ENCODE measurements at places on chromosomes 4 and X.

DNA sequence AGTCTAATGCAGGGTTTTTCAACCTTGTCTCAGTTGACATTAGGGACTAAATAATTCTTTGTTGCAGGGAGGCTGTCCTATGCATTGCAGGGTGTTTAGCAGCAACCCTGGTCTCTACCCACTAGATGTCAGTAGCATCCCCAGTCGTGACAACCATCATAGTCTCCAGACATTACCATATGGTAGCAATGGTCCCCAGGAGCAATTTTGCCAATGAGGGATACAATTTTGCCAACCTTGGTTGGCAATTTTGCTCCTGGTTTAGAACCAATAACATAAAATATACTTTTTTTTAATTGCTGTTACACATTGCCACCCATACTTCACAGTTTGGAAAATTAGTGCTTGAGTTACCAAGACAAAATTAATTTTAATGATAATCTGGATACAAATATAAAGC lies 6.0 kb downstream of the EREG start:
- peak; percentile 38 for DNase-seq

DNA sequence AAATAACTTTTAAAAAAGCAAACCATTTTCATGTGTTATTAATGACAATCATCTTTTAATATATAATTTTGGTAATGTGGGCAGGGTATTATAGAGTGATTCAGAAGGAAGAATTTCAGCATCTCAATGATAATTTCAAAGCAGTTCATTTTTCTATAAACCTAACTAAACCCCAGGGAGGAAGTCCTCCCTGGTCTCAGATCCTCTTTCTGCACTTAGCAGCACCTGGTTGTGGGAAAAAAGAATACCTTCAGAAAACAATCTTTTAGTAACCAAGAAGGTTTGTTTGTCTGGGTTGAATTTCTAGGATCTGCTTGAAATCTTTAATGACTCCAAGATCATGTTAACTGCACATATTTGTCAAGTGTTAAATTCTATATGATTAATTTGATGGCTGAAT lies 29.9 kb downstream of the DKK2 start:
- no peak for DNase-seq

GRCh38 chrX:56623316-56623715 lies 59.9 kb downstream of the UBQLN2 start:
- no peak for DNase-seq

GRCh38 chrX:138775517-138775916 lies 64.0 kb upstream of the FGF13 start:
- peak; percentile 1 for DNase-seq

DNA sequence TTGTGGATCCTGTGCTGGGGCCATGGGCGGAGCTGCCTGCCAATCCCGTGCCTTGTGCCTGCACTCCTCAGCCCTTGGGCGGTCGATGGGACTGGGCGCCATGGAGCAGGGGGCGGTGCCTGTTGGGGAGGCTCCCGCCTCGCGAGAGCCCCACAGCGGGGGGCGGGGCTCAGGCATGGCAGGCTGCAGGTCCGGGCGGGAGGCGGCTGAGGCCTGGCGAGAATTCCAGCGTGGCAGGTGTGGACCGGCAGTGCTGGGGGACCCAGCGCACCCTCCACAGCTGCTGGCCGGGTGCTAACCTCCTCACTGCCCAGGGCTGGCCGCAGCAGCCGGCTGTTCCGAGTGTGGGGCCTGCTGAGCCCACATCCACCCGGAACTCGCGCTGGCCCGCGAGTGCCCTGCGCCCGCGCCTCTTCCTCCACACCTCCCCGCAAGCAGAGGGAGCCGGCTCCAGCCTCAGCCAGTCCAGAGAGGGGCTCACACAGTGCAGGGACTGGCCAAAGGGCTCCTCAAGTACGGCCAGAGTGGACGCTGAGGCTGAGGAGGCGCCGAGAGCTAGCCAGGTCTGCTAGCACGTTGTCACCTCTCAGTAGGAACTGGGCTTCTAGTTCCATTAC lies 85.9 kb downstream of the GBA3 start:
- no peak for DNase-seq

DNA sequence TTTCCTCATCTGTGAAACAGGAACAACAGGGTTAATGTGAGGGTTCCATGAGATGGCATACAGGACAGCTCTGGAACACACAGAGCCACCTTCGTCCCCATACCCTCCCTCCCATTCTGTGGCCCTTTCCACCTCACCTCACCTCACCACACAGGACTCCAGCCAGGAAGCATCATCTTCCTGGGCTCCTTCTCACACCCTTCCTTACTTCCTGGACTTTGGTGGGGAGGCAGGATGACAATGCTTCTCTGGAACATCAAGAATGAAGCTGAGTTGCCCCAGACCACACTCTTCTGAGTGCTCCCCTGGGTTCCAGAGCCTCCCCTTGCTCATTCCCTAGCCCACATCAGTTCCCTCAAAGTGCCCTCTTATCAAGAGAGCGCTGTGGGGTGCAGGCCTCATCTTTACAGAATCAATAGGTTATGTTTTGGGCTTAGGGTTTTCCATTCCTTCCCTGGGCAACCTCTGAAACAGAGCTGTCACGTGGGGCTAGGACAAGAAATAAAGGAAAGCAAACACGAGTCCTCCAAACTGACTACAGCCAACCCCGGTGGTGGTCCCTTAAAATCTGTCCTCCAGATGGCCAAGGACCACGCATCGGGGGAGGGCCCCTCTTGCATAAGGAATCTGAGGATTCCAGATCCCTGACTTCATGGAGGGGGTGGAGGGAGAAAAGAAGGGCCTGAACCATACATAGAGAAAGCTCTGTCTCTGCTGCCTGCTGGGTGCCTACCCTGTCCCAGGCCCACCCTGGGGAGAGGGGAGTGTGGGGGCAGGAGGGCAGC lies 74.4 kb upstream of the ATP6AP2 start:
- DNase-seq = no peak

DNA sequence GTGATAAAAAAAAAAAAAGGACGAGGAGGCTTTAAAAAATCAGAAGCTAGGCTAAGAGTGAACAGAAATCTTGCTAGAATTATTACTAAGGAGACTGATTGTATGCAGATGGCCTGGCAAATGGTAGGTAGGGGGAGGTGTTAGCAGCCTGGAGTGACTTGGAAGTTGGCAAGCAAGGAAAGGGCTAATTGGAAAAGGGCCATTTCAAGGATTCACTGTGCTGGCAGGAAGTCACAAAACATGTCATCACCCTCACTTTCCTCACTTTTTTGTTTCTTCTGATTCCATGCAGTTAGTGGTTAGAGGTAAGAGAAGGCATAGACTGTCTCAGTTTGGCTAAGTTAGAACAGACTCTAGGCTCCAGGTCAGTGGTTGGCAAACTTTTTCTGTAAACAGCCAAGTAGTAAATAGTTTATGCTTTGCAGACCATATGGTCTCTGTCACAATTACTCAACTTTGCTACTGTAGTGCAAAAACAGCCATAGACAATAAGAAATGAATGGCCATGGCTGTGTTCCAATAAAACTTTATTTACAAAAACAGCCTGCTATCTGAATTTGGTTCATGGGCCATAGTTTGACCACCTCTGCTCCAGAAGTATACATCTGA lies 646.5 kb upstream of the ACTRT1 start:
- DNase-seq = no peak

- no peak for DNase-seq
These were observed 4.5 kb upstream of the RHOH start for GRCh38 chr4:40192114-40193015.

DNA sequence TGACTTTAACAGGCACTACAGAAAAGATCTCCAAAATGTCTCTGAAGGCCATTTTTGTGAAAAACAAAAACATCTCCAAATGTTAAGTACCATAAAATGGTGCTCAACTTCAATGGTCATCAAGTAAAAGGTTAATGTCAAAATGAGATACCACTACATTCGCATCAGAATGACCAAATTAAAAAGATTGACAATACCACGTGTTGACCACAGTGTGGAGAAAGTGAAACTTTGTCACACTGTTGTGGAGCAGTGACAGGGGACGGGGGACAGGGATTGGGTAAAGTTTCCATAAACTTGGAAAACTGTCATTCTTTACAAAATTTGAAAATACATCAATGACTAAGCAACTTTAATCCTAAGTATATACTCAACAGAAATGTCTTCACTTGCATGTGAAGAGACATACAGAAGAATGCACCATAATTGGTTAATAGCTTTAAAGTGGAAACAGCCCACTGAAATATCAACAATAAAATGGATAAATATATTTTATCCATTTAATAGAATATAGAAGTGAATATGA lies 19.1 kb upstream of the CISD2 start:
- no peak for DNase-seq

- no peak for DNase-seq
These were observed 62.2 kb upstream of the PRPS1 start for GRCh38 chrX:107565931-107566603.

DNA sequence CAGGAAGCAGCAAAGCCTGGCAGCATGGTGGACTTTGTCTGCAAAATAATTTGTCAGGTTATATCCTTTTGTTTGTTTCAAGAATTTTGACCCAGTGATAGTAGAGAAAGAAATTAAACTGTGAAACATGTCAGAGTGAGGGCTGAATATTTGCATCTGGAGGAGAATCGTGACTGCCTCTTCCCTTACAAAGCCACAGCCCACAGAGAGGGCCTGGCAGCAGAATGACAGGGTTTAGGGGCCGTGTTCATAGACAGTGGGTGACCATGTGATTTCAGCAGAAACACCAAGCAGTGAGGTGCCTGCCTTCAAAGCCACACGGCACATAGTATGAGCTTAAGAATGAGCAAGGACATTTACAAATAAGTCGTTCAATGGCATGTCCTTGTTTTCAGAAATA lies 24.4 kb upstream of the PLAC8 start:
- no peak for DNase-seq

GRCh38 chr4:46211406-46211805 lies 87.6 kb upstream of the GABRG1 start:
- no peak for DNase-seq

DNA sequence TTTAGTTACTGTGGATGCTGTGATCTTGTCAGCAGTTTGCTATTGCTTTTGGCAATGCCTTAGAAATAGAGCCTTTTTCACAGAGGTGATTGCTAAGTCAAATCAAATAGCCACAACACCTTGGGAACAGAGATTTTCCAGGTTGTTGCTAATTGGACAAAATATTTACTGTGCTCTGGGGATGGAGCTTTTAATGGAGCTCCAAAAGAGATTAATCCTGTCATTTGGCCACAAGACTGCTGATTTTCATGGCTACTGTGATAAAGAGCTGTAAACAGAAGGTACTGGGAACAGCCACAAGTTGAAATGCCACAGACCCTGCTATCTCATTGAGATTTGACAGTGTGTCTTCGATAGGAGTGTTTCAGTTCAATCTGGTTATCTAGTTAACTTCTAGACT lies 1715.2 kb upstream of the ADGRL3 start:
- DNase-seq = no peak

- no peak for DNase-seq
These were observed 19.3 kb upstream of the DUSP9 start for GRCh38 chrX:153627675-153628111.
